ENCODE measurements at places on chromosomes 3 and 15.

GRCh38 chr3:96756516-96756915, 57.9 kb upstream of the EPHA6 start:
- DNase-seq, result no peak

DNA sequence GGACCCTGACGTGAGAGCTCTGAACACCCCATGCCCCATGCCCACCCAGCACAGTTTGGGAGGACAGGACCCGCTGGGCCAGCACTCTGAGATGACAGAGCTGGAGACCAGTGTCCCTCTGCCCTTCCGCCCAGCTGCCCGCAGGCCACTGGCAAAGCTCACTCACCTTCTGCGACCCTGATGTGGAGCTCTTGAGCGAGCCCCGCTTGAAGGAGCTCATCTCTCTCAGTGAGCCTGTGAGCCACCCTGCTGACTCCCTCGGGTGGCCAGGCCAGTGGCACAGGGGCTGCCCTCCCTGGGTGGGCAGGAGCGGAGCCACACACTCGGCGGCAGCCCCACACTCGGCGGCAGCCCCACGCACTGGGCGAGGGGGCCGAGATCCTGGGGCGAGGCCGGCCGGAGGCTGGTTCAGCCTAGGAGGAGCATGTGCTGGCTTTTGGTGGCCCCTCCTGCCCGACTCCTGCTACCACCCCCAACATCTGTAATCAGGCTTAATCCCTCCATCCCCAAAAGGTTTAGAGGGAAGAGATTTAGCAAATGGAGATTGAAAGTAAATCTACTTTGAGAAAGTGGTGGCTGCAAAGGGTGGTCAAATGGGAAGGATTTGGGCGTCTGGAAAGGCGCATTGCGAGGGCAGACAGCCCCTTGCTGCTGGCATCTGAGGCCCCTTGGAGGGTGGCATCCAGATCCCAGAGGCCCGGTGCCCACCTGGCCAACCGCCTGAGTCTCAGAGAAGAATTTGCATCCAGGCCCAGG, 59.4 kb upstream of the TRPM1 start:
- DNase-seq, result no peak

DNA sequence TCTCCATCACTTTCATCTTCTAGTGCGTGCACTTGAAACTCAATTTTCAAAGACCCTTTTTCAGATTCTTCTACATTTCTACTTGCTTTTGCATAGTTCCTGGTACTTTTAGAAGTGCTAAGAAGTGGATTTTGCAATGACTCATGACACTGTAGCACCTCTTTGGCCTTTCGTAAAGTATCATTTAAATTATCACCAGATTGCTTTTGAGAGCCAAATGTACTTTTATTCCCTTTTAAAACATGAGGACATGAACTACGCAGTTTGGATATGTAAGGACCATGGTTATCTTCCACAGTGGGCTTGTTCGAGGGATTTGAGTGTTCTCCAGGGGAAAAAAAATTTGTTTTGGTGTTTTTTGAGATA, 40.5 kb downstream of the ZNF106 start:
- no peak for DNase-seq

DNA sequence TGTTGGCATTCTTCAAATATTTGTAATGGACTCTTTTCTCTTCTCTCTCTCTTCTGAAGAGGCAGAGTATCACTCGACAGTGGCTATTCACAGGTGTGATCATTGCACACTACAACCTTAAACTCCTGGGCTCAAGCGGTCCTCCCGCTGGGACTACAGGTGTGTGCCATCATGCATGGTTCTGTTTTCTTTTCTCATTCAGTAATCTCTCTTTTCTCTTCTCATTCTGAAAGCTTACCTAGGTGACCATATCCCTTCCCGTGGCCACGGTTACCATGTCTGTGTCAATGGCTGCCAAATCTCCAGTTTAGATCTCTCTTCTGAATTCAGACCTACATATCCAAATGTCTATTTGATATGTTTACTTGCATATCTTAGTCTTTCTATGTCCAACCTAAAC, 96.3 kb downstream of the SOX2 start:
- DNase-seq, result no peak

DNA sequence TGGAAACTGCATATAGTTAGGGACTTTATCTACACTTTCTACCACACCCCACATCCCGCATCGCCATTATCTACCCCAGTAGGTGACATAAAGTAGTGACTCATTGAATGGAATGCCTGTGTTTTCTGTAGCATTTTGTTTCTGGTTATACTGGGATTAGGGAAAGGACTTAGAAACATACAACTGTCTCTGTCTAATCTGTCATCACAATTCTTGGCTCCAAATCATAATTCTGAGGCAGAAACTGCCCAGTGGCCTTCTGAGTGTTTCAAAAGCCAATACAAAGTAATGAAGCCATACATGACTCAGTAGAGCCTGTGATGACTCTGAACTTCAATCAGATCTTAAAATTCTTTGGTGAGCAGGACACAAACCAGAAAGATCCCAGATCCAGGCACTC, 115.7 kb upstream of the CHRM5 start:
- no peak for DNase-seq

- no peak for DNase-seq
Measured at GRCh38 chr3:53065841-53066480, 20.1 kb upstream of the SFMBT1 start.

DNA sequence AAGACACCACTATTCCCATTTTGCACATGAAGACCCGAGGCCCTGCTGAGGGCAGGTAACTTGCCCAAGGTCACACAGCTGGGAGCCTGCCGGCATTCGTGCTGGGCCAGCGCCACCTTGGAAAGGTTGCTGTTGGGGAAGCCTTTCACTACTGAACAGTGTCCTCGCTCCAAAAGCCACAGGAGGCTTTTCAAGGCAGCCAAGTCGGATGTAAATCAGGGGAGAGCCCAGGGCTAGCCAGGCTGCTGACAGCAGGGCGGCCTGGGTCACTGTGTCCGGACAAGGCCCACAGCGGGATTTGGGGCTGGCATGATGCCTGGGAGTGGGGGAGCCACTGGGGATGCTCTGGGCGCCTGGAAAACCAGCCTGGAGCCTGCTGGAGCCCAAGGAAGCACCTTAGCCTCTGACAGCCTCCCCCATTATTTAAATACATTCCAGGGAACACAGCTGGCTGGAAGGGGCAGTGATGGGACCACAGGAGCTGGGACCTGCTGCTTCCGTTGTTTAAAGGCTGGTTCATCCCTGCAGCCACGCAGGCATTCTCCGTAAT, 10.5 kb downstream of the SLC6A6 start:
- no peak for DNase-seq

GRCh38 chr15:101264911-101265641, 12.2 kb downstream of the SELENOS start:
- no peak for DNase-seq

DNA sequence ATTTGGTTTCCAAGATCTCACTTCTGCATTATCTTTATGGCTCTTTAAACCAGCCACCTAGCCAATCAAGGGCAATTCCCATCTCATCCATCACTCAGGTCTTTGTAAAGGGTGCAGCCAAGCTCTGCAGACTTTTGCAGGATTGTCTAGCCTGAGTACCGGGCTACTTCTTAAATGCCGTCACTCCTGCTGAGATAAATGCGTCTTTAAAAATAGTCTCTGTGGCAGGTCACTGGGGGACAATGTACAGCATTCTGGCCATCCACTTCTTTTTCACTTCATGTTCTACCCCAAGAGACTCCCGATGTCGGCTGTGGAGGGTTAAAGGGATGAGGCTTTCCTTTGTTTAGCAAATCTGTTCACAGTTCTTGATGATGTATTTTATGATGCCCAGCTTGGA, 194.7 kb downstream of the SV2B start:
- no peak for DNase-seq

DNA sequence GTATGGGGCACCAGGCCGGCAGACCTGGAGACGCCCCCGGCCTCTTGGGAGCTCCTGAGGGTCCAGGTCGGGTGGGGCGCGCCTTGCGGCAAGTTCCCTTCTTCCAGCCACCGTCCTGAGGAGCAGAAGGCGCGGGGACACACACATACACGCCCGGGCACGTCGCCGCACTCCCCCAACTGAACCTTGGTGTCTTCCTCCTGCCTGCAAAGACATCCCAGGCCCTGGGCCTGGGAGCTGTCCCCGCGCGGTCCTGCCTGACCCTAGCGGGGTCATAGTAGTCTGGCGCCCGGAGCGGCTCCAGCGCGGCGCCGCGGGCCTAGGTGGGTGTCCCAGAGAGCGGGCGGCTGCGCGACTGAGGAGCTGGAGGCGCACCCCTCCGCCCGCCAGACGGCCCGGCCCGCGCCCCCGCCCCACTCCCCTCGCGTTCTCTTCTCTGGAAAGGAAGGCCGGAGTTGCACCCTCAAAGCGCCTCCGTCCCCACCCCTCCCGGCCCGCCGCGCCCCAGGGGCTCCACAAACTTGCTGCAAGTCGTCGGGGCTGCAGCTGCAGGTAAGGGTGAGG, 185.9 kb upstream of the LINGO1 start:
- DNase-seq, result no peak

GRCh38 chr3:127342735-127343134, 54.9 kb upstream of the PRR20G start:
- no peak for DNase-seq

GRCh38 chr15:100131321-100132224, 210.2 kb downstream of the ADAMTS17 start:
- DNase-seq, result no peak

DNA sequence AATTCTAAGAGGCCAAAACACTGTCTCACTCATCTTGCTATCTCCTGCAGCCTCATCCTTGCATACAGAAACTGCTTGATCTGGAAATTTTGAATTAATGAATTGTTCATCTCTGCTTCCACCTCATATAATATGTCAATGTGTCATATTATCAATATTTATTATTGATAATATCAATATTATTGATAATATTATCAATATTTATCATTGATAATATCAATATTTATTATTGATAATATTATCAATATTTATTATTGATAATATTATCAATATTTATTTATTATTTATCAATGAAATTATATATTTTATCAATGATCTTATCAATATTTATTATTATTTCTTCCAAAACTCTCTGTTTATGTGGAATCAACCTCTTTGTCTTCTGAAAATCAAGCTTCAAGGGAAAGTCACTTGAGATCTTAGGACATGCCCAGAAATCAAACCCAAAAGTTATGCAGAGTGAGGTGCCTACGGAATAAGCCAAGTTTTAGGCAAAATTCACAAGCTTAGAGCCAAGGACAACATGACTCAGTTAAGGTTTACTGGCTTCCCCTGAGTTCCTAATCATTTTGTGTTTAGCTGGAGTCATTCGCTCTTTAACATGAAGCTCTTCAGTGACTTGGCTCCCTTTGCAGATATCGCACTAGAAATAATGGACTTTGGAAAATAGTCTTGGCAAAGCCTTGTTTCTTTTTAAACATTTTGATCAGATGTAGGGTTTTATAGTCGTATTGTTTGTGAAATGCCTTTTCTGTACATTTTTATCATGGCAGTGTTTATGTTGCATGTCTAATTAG, 297.1 kb upstream of the RARB start:
- DNase-seq, result no peak

GRCh38 chr3:61936344-61936937, 375.1 kb downstream of the PTPRG start:
- no peak for DNase-seq

DNA sequence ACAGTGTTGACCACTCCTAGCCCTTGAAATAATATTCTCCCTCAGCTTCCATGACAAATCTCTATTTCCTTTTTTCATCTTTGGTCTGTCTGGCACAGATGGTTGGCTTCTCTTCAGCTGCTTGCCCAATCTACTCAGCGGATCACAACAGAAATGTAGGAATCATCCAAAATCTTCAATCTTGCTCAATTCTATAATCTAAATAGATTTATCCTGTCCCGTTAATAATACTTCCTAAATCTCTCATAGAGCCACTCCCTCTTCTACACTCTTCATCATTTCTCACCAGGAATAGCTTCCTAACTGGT, 3.8 kb downstream of the PEAK1 start:
- DNase-seq, result no peak

GRCh38 chr15:69760258-69760845, 307.7 kb downstream of the RPLP1 start:
- no peak for DNase-seq

- no peak for DNase-seq
Measured at GRCh38 chr3:58421004-58421403, 12.6 kb downstream of the PDHB start.

- DNase-seq, result no peak
Measured at GRCh38 chr3:105781871-105782270, 86.9 kb downstream of the CBLB start.

DNA sequence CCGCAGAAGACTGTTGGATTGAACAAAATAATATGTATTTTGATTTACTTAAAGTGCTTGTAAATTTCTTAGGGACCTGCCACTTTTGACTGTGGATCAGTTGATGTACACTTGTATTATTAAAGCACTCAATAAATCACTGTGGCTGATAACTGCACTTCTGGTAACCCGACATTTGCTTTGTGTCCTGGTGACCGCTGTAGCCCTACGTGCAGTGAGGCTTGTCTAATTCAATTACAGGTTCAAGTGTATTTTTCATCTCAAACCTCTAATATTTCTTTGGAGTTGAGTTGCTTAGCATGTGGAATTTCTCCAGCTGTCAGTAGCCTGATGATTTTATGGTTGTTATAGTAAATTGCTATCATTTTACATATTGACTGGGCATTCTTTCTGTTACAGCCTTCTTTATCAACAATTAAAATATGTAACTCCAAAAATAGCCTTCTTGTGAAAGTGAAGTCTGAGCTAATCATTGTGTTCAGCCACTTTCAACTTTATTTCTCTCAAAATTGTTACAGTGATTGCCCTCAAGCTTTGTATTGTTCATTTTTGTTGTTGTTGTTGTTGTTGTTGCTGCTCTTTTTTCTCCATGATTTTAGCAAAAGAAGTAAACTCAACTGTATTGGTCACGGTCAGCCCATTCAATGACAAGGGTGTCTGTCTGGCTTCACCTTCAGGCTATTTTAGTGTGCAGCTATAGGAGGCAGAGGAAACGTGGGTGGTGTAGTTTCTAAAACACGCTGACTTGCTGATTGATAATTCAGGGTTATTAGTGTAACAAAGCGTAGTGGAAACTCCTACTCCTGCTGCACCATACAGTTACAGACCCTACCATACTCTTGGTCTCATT, 215.1 kb upstream of the UBE2E1 start:
- DNase-seq, result no peak

GRCh38 chr3:115388166-115388565, 235.1 kb upstream of the GAP43 start:
- DNase-seq, result no peak

GRCh38 chr15:66893294-66893693, 172.1 kb upstream of the SMAD3 start:
- DNase-seq, result no peak

DNA sequence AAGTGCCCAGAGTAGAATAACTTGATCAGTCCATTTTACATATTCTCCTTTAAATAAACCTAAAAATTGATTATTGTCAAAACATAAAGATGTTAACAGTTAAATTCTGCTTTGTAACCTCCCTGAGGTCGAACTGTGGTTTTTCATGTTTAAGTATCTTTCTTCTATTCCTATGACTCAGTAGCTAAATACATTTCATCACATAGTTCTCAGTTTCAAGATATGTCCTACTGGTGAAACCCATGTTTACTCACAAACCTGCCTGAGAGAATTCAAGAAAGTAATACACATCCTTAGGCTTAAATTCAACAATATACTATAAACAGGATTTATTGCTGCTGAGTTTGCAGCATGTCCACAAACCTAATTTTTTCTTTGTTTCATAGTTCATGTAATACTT, 692.9 kb downstream of the ZPLD1 start:
- DNase-seq, result no peak

All from CMK (cell line).